ENCODE measurements at places on chromosomes 16 and 17.
A peak's percentile ranks its signal among the peaks of the same experiment; 100 is the strongest.

GRCh38 chr17:57407287-57408070, 151.2 kb downstream of the MSI2 start:
- DNase-seq: peak; percentile 39

DNA sequence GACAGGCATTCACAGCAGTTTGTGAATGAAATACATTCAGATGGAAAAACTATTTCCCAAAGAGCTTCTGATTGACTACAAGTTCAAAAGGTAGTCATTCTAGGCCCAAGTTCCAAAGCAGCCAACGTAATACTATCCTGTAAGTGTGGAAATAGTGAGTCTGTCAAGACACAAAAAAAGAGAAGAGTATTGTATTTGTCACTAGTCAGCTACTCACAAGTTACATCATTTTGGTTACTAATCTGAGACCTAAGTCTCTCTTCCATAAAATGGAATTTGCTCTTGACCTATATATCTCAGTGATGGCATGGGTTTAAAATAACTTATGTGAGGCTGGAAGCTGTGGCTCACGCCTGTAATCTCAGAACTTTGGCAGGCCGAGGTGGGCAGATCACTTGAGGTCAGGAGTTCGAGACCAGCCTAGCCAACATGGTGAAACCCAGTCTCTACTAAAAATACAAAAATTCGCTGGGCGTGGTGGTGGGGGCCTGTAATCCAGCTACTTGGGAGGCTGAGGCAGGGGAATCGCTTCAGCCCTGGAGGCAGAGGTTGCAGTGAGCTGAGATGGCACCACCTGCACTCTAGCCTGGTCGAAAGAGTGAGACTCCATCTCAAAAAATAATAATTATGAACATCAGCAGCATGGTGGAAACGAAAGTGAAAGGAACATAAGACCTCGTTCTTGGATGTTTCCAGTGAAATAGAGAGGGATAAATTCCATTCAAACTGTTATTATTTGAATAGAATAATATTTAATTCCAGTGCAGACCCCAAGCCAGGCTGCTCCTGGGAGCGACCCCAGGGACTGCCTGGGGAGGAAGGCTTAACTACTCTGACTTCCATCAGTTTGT, 2.9 kb downstream of the CMC2 start:
- no peak for DNase-seq

GRCh38 chr16:4200000-4200780, 41.7 kb downstream of the SRL start:
- peak; percentile 76 for DNase-seq

GRCh38 chr17:80000981-80001775, 34.5 kb downstream of the TBC1D16 start:
- DNase-seq: no peak

GRCh38 chr17:81481815-81482505, 30.6 kb downstream of the ACTG1 start:
- DNase-seq: no peak

GRCh38 chr17:66625311-66625767, 209.6 kb upstream of the CACNG5 start:
- DNase-seq: peak; percentile 62

DNA sequence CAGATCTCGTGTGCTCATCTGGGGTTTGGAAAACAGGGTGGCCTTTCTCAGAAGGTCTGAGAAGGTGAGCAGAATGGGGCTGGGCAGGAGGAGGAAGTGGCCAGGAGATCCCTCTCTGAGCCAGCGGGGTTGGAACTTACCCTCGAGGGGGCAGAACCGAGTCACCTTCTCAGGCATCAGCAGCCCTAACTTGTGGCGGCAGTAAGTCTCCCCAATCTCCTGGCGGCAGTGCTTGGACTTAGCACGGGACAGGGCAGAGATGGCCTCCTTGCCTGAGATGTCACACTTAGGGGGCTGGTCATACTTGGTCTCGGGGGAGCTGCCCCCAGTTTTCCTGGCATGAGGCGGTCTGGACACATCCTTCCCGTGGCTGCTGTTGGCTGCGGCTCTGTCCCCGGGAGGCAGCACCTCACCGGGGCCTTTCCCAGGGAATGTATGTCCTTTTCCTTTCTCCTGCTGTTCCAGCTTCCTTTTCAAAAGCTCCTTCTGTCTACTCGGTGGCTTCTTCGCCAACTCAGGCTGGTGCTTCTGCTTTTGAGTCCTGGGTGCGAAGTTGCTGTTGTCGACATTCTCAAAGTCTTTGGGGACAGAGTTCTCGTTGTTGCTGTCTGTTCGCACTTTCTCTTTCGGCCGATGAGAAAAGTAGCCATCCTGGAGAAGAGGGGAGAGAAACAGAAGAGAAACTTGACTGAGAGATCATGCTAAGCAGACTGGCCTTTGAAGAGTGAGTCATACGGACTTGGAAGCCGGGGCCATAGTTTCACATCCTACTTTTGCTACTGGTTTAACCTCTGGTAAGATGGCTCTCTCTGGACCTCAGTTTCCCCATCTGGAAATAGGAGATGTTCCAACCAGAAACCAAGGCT, 211.7 kb downstream of the XYLT1 start:
- peak; percentile 30 for DNase-seq

Measured in GM23338 (cell line).